ENCODE measurements at places on chromosomes 12 and 14. TPM values are rescaled to one million over a fixed set of nuclear protein-coding genes. Genes with fewer than 3 reads are reported as not detected.

DNA sequence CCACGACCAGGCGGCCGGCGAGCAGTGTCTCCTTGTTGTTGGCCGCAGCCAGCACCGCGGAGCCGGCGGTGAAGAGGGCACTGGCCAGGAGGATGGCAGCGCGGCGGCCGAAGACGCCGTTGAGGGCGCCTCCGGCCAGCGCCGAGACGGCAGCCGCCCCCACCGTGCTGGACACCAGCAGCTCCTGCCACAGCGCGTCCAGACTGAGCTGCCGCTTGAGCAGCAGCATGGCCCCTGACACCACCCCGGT lies 691 bp downstream of the SLC2A13 start:
- DNase-seq: no peak

DNA sequence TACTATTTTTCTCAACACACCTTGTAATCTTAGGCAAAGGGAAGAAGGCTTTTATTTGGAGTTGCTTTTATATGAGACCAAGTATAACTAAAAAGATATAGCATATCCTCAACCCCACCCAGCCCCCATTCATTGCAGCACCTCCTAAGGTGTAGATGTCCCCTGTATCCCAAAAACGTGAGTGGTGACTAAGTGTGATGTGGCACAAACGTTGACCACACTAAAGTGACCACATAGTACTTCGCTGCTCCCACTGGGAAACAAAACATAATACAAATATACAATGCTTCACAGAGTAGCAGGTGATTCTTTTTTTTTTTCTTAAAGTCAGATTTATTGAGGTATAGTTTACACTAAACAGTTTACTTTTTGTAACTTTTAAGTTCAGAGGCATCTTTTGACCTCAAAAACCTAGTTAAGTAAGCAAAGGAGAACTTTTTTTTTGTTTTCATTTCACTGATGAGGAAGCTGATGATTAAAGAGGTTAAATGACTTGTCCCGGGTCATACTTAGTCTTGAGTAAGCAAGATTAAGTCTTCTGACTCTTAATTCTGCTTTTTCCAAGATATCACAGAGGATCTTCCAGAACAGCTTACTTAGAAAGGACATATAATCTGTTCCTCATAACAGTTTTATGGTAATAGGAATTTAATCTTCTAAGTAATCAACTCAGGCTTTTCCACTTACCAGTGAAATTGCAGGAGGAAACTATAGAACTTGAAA lies 245.2 kb upstream of the PLEKHG7 start:
- no peak for DNase-seq

DNA sequence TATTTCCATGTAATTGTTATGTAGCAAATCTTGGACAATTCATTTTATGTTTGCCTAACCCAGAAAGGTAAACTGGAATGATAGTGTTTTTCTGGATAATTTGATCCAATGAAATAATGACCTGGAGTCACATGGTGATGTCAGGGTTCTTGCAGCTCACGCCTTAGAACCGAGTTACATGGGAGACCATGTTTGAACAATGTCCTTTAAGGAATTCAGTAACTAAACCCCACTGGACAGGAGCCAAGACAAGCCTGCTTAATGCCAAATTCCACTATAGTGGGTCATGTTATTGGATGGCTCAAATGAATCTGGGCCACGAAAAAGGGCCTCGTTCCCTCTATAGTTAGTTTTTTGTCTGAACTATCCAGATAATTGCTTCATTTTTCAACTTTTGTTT lies 255.8 kb upstream of the HMGA2 start:
- DNase-seq: no peak

- DNase-seq: no peak
Measured at GRCh38 chr14:73027546-73027945, 640 bp upstream of the ZFYVE1 start.

DNA sequence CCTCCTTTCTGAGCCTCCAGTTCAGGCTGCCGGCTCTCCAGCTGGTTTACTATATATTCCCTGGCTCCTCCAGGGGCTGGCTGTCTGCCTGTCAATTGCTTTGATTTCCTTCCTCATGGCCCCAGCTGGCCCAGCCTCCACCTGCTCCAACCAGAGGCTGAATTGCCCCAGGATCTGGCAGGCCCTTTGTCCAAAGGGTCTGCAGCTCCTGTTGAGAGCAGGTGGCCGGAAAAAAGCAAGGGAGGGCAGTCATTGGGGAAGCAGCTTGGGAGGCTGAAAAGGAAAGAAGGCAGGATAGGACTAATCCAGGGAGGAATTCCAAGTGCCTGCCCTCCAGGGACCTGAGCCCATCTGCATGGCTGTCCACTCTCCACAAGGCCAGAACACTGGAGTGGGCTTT lies 25.3 kb downstream of the PAH start:
- no peak for DNase-seq

GRCh38 chr14:60856111-60856510 lies 121.5 kb downstream of the MNAT1 start:
- no peak for DNase-seq

DNA sequence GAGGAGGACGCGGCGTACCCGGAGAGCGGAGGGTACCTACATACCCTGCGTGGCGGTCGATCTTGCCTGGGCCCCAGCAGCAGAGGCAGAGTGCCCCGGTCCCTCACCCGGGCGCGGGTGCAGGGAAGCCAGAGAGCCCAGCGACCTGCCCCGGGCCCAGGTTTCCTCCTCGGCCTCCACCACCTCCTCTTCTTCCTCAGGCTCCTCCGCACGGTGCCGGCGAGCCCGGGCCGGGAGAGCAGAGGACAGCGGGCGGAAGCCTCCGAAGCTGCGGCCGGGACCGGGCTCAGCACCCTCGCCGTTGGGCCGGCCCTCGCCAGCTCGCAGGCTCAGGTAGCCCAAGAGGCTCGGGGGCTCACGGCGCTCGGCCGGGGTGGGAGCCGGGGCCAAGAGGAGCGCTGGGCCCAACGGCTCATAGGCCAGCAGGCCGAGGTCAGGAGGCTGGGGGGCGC lies 6.6 kb downstream of the ZNF219 start:
- no peak for DNase-seq

DNA sequence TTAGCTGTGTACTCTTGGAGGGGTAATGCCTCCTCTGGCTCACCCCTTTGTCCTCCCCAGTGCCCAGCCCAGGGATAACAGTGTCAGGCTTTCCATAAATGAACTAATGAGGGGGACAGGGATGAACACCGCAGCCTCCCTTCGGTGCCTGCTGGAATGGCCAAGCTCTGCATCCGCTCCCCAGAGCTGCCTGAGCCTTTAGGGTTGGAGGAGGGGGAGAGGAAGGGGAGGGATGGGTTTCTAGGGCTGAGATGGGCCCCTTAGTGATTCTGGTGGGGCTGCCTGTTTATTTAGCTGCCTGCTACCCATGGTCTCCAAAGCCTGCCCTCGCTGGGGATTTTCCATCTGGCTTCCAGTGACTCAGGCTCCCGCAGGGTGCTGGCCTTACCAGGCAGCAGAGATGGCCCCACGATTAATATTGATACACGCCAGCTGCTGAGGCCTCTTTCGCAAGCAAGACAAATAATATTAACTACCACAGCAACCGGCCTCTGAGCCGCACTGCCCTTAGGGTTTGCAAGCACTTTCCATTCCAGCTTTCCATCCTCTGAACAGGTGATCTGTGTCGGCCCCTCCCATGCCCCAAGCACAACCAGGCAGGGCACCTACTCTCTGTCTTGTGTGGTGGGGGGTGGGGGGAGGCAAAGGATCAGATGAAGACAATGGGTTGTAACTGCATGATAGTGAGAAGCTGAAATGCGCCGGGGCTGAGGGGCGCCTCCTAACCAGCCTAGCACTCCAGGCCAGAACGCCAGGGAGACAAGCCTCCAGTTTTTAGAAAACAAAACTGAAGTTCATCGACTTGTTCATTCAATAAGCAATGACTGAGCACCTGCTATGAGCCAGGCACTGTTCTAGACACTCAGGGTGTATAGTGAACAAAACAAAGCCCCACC lies 56.7 kb downstream of the C14orf132 start:
- DNase-seq: peak; percentile 55

DNA sequence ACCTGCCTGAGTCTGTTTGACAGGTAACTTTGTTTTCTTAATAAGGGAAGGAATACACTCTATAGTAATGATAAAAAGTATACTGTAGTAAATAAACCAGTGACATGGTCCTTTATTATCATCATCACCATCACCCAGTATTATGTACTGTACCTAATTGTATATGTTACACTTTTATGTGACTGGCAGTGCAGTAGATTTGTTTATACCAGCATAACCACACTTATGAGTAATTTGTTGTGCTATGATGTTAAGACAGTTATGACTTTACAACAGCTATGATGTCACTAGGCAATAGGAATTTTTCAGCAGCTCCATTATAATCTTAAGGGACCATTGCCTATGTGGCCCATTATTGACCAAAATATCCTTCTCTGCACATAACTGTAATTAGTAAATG lies 155.0 kb downstream of the NUBPL start:
- no peak for DNase-seq

- no peak for DNase-seq
Measured at GRCh38 chr12:110863161-110863560, 16.4 kb downstream of the CCDC63 start.

- no peak for DNase-seq
Measured at GRCh38 chr12:60034147-60034546, 438.3 kb downstream of the SLC16A7 start.

GRCh38 chr12:52202361-52203078 lies 10.7 kb upstream of the KRT80 start:
- DNase-seq: no peak

DNA sequence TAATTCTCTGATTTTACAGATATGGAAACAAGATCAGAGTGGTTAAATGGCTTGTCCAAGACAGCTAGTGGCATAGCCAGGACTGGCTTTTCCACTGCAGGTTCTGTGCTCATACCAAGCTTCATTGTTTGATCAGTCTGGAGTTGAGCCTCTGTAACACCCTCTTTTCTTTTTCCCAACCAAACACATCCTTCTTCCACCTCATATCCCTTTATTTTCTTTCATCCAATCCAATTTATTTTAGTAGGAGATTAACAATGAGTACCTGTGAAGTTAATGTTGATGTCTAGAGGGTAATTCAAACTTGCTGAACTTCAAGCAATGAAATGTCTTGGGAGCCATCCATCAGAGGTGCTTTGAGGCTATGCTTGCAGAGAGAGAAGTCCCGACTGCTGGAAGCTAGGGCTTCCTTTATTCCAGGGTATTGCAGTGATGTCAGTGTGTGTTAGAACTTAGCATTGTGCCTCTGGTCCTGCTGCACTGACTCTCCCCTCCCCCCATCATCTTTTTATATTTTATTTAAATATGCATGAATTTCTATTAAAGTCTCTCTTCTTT lies 452.1 kb upstream of the PDE3A start:
- DNase-seq: no peak

GRCh38 chr12:90299666-90300065 lies 591.0 kb upstream of the ATP2B1 start:
- no peak for DNase-seq

GRCh38 chr14:91402771-91403600 lies 14.6 kb downstream of the CCDC88C start:
- no peak for DNase-seq

- DNase-seq: peak; percentile 7
Measured at GRCh38 chr12:108955225-108955835, 65.5 kb downstream of the SVOP start.

DNA sequence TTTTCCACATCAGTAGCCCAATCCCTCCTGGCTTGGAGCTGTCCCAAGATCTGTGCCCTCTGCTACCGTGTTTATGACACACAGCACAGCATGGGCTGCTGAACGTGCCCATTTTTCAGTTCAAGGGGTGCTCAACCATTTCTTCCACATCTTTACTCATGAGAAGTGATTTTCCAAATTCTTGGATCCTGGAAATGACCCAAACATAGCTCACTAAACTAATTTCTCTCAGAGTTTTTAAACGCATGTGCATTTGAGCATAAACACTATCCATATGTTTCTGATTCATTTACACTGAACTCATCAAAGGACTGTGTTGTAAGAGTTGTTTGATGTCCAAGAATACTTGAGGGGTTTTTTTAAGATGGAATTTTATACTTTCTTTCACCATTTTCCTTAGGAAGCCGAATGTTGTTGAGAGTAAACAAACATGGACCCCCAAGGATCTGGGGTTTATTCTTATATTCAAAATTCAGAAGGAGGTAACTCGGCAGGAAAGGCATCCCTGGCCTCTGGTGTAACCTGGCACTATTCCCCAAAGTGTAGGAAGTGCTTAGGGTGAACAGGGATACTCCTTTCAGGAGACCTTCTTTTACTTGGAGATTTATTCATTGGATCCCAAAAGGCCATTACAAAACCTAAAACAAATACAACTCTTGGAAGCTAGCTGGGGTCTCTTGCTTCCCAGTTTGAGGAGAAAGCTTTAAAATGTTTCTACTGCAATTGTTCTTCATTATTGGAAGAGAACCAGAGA lies 215.0 kb downstream of the BMP4 start:
- no peak for DNase-seq

Gene NOVA1
- 0.13 TPM for total RNA-seq

Gene AKAP6
- 0.84 TPM for total RNA-seq

Gene KERA
- not detected for total RNA-seq

Gene FERMT2
- 86.5 TPM for total RNA-seq

Gene FOXN4
- total RNA-seq: 0.11 TPM

Gene PTPRO
- not detected for total RNA-seq

Gene NID2
- not detected for total RNA-seq

Gene LRRK2
- total RNA-seq: not detected

Gene GPR162
- total RNA-seq: not detected

Gene GLT8D2
- not detected for total RNA-seq
